Activated T-helper 9 cell treated with anti-CD3 and anti-CD28 coated beads, Interleukin-2, amount 50 U/mL, for 16 hours (primary cell): ENCODE measurements at places on chromosomes 5 and 9.

GRCh38 chr5:133758641-133759040 is 146.3 kb upstream of the FSTL4 start:
- DNase-seq = no peak

- DNase-seq = no peak
These were observed 18.5 kb downstream of the GBGT1 start for GRCh38 chr9:133144904-133145851.

- no peak for DNase-seq
These were observed 148.0 kb downstream of the INSYN2B start for GRCh38 chr5:169832304-169832703.

DNA sequence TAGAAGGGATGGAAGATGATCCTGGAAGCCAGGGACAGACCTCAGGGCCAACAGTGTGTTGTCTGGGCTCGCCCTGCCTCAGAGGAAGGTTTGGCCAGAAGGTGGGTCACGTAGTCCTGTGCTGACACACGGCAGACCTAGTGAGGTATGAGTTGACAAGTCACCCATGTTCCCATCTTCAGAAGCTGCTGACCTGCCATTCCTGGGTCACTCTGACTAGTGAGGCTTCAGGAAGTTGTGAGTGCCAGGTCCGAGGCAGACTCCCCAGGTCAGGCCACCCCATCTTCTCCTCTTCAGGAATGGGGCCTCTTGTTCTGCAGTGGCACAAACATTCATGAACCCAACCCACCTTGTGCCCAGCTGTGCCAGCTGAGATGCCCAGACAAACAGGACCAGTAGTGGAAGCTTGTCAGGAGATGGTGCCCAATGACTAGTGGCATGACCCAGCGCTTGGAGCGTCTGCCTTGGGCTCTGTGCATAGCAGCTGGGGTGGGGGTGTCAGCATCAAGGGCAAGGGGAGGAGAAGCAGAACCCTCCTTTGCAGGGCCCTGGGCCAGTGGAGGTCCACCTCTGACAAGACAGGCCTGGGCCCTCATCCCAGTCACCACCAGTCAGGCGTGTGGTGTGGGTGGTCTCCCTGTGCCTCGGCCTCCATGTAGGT is 16.8 kb upstream of the ANGPTL2 start:
- DNase-seq = no peak

DNA sequence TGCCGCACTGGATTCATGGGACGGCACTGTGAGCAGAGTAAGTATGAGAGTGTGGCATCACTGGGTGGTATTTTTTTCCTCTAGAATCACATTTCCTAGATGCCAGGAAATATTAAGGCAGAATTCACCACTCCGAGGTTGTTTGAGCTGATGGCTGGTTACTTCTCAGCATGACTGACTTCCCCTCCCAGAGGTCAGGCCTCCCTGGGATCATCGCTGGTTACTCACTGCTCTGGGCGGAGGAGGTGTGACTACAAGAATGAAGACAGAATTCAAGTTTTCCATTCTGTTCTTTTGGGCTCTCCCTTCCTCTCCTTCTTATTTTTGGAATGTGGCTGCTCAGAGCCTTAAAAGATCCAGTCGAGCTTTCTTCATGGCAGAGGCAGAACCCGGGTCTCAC is 76.6 kb upstream of the PRRC1 start:
- no peak for DNase-seq

GRCh38 chr5:116451066-116451465 is 123.6 kb downstream of the SEMA6A start:
- no peak for DNase-seq

- DNase-seq = no peak
These were observed 247.6 kb upstream of the ACO1 start for GRCh38 chr9:32136700-32137339.

DNA sequence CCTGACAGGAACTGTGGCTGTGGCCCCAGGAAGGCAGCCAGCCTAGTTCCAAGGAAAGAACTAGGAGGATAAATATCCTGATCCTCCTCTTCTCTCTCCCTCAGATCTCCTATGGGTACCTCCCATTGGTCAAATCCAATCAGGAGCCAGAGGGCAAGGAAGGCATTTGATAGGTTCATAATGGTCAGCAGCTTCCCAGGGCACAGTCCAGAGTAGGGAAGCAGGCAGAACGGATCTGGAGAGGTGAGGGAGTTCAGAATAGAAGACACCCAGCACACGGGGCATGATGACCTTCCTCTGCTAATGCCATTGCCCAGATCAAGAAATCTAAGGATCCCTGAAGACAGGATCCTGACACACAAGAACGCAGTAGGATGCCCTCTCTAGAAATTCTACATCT is 8.6 kb downstream of the ABLIM3 start:
- DNase-seq = no peak

DNA sequence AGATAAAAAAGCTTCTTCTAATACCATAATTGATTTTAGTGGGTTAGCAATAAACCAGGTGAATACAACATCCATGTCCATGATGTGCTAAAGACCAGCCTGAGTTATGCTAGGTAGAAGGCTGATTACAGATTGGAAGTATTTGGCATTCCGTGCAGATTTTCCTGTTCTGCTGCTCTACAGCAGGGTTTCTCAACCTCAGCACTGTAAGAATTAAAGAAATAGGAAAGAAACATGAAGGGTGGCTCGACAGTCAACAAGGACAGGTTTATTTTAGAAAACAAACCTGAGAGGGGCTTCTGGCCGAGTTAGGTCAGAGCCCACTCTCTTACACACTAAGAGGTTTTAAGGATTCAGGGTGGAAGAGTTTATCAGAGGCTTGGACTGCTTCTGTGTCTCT is 42.3 kb downstream of the ZFAND5 start:
- DNase-seq = no peak

- no peak for DNase-seq
These were observed 5.0 kb upstream of the GSN start for GRCh38 chr9:121262953-121263352.

DNA sequence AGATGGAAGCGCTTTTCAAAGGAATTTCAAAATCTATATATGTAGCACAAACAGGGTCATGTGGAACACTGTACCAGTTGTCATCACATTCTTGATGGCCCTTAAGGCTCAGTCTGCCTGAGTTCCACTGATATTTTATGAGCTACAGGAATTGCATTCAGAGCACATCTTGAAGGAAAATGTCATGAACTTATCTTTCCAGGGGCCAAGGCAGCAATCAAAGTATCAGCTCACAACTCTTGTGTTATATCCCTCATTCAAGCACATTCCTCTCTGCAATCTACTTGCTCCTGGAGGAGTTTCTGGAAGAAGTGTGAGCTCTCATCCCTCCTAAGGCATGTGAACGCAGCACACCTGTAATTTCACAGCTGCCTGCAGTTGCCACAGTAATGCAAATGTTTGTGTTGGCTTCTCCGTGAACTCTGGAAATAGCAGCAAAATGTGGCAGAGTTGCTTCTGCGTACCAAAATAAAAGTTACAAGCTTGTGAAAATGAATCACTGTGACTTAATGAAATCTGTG is 89.7 kb upstream of the EQTN start:
- no peak for DNase-seq

DNA sequence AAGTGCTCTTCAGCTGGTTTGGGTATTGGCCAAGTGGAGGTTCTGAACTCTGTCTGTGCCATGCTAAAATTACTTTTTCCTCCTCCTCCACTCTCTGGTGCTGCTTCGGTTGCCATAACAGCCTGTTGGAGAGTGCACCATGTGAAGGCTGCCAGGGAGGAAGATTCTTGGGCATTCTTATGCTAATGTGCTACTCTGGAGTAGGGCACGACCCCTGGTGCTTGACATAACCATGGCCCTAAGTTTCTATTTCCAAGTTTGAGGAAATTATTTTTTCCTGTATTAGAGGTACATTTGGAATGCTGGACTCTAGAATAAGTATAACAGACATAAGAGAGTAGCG is 111.6 kb downstream of the ARHGAP26 start:
- no peak for DNase-seq

GRCh38 chr9:125049212-125050049 is 93.9 kb downstream of the SCAI start:
- DNase-seq = no peak

DNA sequence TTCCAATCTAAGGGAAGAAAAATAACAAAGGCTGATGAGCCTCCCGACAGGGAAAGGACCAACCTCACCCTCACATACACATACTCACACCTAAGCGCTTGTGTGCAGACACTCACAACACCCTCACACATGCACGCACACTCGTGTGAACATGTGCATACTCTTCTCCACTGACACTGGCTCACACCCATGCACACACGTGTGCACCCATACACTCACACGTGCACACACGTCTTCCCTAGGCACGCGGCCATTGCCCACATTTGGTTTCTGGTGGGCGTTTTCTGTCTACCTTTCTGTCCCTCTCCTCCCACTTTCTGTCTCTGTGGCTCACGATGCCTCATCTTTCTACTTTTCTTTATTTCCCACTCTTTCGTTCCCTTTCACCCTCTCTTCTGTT is 169.7 kb upstream of the MVB12B start:
- no peak for DNase-seq

- no peak for DNase-seq
These were observed 30.9 kb downstream of the SEMA5A start for GRCh38 chr5:9514968-9515367.
